ENCODE measurements at places on chromosomes 6 and 20.

- no peak overlapping the region for H3K4me3 ChIP-seq
- peaks cover 52% of the 10 kb centered on the region for H3K4me1 ChIP-seq
- H3K36me3 ChIP-seq = peaks cover 96% of the 10 kb centered on the region
- no peaks in the 10 kb centered on the region for H3K27me3 ChIP-seq
Measured at GRCh38 chr20:10667077-10667401, 6.8 kb downstream of the JAG1 start.

DNA sequence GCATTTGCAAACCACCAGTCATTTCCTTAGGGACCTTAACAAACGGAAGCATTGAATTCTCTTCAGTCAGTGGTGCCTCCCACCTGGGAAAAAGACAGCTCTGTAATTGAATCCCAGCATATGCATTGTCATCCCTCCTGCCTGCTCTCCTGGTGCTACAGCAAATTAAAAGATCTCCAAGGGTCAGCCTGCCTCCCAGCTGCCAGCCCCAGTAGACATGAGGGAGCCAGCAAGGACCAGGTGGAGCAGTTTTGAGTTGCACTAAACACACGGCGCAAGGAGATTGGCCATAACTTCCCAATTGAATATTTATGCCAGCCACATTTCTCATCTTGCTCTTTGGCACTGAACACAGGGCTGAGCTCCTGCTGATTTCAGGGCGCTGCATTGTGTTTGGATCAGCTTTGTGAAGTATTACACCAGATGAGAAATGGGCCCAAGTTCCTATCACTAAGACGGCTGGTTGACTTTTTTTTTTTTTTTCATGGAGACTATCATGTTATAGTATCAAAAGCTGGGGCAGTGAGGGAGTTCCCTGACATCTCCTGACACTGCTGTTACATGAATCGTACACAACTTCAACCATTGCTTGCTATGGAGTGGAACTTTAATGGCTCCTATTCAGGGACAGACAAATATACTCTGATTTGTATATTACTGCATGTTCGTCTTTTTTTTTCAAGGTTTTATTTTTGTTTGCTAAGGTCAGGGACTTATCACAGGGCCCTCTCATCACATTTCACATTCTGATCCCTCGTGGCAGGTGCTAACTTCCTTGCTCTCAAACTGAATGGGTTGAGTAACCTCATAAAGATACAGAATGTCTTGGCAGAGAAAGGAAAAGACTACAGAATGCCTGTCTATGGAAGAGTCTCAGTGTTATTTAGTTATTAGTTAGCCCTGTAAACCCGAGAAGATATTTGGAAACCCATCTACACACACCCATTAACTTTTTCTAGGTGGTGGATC lies 191.1 kb downstream of the EYA4 start:
- no peak overlapping the region for H3K27ac ChIP-seq
- H3K27me3 ChIP-seq = no peaks in the 10 kb centered on the region
- DNase-seq = no peak
- H3K4me3 ChIP-seq = no peak overlapping the region
- no peaks in the 10 kb centered on the region for H3K36me3 ChIP-seq

- H3K4me3 ChIP-seq = no peak overlapping the region
- H3K4me1 ChIP-seq = peaks cover 7% of the 10 kb centered on the region
- no peaks in the 10 kb centered on the region for H3K36me3 ChIP-seq
- H3K27me3 ChIP-seq = no peaks in the 10 kb centered on the region
- no peak for DNase-seq
- no peak overlapping the region for H3K27ac ChIP-seq
Measured at GRCh38 chr6:143634486-143634885, 43.3 kb upstream of the PHACTR2 start.

DNA sequence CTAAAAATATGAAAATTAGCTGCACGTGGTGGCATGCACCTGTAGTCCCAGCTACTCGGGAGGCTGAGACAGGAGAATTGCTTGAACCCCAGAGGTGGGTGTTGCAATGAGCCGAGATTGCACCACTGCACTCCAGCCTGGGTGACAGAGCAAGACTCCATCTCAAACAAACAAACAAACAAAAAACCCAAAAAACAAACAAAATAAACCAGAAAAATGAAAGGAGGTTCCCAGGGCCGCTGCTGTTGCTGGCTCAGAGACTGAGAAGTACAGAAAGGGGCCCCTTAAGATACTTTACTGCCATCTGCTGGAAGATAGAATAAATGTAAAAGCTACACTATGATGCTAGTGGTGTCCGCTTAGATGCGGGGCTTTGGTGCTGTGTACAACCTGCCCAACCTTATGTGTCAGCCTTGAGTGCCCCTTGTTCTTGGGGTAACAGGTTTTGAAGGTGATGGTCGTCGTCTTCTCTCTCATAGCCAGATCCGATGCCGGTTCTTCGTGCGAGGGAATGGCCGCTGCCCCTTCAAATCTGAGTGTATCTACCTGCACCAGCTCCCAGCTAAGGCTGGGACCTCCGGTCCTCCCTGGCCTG lies 2.8 kb upstream of the FANCE start:
- no peak for DNase-seq
- H3K4me1 ChIP-seq = peaks cover 9% of the 10 kb centered on the region
- no peak overlapping the region for H3K4me3 ChIP-seq
- no peak overlapping the region for H3K27ac ChIP-seq
- no peaks in the 10 kb centered on the region for H3K27me3 ChIP-seq
- H3K36me3 ChIP-seq = peaks cover 1% of the 10 kb centered on the region

- no peak for DNase-seq
- no peak overlapping the region for H3K4me3 ChIP-seq
- peaks cover 18% of the 10 kb centered on the region for H3K4me1 ChIP-seq
- no peak overlapping the region for H3K27ac ChIP-seq
- H3K36me3 ChIP-seq = peaks cover 28% of the 10 kb centered on the region
- no peaks in the 10 kb centered on the region for H3K27me3 ChIP-seq
Measured at GRCh38 chr6:18265787-18266522, 1.6 kb upstream of the DEK start.

DNA sequence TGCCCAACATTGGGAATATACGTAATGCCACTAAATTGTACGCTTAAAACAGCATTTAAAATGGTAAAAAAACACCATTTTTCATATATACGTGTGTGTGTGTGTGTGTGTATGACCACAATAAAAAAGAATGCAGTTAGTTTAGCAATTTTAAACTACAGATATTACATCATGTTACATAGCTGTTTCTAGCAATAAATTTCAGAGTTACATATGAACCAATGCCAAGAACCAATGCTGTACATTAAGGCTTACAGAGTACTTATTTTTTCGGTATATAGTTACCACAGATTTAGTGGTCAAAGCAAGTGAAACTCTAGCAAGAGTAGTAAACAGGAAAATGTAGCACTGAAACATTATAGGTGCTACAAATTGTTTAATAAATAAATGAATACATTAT lies 119.3 kb downstream of the PDE10A start:
- no peaks in the 10 kb centered on the region for H3K27me3 ChIP-seq
- H3K4me3 ChIP-seq = no peak overlapping the region
- no peak overlapping the region for H3K27ac ChIP-seq
- no peak for DNase-seq
- no peaks in the 10 kb centered on the region for H3K36me3 ChIP-seq
- no peaks in the 10 kb centered on the region for H3K4me1 ChIP-seq

GRCh38 chr20:15710636-15711035 lies 862.6 kb downstream of the KIF16B start:
- no peak overlapping the region for H3K27ac ChIP-seq
- no peaks in the 10 kb centered on the region for H3K27me3 ChIP-seq
- H3K4me1 ChIP-seq = peaks cover 5% of the 10 kb centered on the region
- H3K4me3 ChIP-seq = no peak overlapping the region

DNA sequence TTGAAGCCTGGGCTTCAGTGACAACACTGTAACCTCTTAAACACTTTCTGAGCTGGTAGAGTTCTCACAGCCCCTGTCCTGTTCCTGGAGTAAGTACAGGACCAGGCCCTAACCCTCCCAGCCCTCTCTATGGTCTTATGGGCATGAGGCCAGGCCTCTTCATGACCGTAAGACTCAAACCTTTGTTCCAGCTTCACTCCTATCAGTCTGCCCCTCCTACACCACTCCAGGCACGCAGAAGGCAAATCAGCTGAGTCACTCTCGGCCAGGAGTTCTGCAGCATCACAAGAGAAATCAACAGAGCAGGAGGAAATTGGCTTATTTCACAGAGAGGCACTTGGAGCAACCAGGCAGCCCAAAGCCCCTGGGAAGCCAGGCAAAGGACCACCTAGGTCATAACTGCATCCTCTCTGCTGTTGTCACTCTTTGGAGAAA lies 25.3 kb upstream of the CHD6 start:
- H3K27me3 ChIP-seq = no peaks in the 10 kb centered on the region
- H3K4me1 ChIP-seq = peaks cover 15% of the 10 kb centered on the region
- H3K4me3 ChIP-seq = no peak overlapping the region
- H3K36me3 ChIP-seq = no peaks in the 10 kb centered on the region

GRCh38 chr6:111812060-111813038 lies 60.9 kb downstream of the FYN start:
- no peaks in the 10 kb centered on the region for H3K27me3 ChIP-seq
- peak overlapping the region; percentile 71 for H3K27ac ChIP-seq
- no peak for DNase-seq
- no peak overlapping the region for H3K4me3 ChIP-seq

GRCh38 chr6:34275128-34275804 lies 26.5 kb upstream of the SMIM29 start:
- H3K36me3 ChIP-seq = no peaks in the 10 kb centered on the region
- H3K27me3 ChIP-seq = no peaks in the 10 kb centered on the region
- DNase-seq = no peak
- no peak overlapping the region for H3K4me3 ChIP-seq

DNA sequence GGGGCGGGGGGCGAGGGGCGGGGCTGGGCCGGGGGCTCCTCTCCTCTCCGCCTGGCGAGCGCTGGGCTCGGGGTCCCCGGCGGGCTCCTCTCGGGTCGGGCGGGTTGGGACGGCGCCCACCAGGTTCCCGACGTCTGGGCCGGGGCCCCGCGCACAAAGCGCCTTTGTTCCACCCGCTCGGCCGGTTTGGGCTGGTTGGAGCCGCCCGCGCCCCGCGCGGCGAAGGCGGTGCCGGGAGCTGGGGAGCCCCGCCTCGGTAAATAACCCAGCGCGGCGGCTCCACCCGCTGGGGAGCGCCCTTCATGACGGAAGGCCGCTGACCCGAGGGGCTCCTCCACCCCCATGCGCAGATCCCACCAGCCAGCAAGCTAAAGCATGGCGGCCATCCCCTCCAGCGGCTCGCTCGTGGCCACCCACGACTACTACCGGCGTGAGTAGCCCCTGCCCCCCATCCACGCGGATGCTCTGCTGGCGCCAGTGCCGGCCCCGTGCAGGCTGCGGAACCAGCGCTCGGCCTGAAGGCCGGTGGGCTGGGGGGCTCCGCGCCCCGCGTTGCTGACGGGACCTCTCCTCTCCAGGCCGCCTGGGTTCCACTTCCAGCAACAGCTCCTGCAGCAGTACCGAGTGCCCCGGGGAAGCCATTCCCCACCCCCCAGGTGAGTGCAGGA lies 503 bp downstream of the PPDPF start:
- H3K4me3 ChIP-seq = peak overlapping the region; percentile 57
- H3K4me1 ChIP-seq = peaks cover 5% of the 10 kb centered on the region
- DNase-seq = peak; percentile 92
- H3K27me3 ChIP-seq = no peaks in the 10 kb centered on the region
- H3K36me3 ChIP-seq = peaks cover 29% of the 10 kb centered on the region
- peak overlapping the region; percentile 79 for H3K27ac ChIP-seq

All from RWPE2 (cell line).